ENCODE measurements at places on chromosomes 5 and 9. TPM values are rescaled to one million over a fixed set of nuclear protein-coding genes. Genes with fewer than 3 reads are reported as not detected.

The CD74 gene
- total RNA-seq, result 759 TPM

GRCh38 chr5:19978476-19978875, 9.5 kb downstream of the CDH18 start:
- H3K4me1 ChIP-seq, result no peaks in the 10 kb centered on the region
- no peak overlapping the region for H3K4me3 ChIP-seq
- no peak overlapping the region for H3K27ac ChIP-seq
- no peaks in the 10 kb centered on the region for H3K36me3 ChIP-seq

The SPINK6 gene
- not detected for total RNA-seq

DNA sequence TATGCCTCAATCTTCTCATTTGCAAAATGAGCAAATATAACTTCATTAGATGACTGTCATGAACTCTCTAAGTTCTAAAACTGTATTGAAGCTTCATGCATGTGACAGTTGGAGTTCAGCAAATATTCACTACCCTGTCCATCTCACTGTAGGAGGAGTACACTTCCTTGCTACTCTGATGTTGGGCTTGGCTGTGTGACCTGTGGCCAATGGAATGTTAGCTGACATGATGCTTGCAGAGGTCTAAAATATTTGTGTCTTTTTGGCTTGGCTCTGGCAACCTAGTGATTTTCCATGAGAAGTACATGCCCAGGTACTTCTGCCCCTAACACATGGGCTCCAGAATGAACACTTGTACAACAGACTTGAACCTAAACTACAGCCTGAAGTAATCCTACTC, 203.1 kb upstream of the ANKH start:
- no peaks in the 10 kb centered on the region for H3K27me3 ChIP-seq
- H3K4me3 ChIP-seq, result no peak overlapping the region
- DNase-seq, result no peak
- H3K4me1 ChIP-seq, result no peaks in the 10 kb centered on the region

The PCDHA1 gene
- total RNA-seq, result not detected

The PALM2AKAP2 gene
- total RNA-seq, result 1.9 TPM

DNA sequence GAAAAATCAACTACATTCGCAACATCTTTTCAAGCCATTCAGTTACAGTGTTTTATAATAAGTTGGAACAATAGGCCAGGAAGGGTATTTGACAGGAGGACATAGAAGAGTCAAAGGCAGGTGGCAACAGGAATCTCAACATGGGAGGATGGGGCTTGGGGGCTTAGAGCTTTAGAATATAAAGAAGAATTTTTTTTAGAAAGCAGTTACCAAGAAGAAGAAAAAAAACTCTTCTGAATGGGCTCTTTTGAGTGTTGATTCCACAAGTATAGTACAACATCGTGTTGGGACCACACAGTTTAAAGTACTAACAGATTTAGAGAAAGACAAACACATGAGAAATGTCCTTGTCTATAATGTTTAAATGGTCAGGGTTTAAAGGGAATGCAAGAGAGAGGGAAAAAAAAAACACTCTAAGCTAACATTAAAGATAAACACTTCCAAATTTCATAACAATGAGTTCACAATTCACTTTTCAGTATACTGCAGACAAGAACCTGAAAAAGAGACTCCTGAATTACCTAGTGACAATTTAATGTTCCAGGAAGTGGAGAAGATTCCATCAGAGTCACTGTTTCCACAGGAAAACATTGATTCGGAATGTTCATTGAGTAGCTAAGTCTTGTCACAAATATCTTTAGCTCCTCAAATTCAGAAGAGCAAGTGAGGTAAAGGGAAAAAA, 282.3 kb downstream of the DEPDC1B start:
- H3K36me3 ChIP-seq, result no peaks in the 10 kb centered on the region
- DNase-seq, result no peak
- no peaks in the 10 kb centered on the region for H3K27me3 ChIP-seq
- no peaks in the 10 kb centered on the region for H3K4me1 ChIP-seq
- H3K27ac ChIP-seq, result no peak overlapping the region

DNA sequence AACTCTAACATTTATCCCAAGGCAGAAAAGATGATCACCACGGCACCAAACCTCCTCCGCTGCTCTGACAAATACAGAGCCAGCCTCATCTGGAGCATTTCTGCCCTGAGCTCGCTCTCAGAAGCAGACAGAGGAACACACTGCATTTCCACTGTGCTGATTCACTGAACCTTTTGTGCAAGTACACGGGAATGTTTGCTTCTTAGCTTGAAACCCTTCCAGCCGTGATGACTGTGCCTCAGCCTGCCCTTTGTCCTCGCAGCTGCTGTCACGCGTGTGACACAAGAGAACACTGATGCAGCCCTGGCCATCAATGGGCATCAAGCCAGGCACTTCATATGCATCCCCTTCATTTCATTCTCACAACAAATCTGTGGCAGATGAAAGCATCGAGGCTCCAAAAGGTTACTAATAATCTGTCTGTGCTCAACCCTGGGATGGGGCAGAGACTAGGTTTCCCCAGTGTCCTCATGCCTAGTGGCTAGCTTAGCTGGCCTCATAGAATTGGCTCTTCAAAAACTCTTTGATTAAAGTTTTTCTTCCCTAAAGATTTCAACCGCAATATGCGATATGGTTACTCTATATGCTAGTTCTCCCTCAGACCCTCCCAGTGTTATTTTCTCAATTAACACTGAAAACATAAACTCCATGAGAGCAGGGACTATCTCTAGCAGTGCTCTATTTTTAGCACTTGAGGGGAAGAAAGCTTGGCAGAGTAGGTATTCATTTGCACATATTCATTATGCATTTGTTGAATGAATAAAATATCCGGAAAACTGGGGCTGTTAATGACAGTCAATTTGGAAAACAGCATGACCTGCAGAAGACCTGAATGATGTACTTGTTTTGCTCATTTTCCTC, 7.3 kb downstream of the CDC14B start:
- H3K4me3 ChIP-seq, result no peak overlapping the region
- no peaks in the 10 kb centered on the region for H3K36me3 ChIP-seq
- H3K27ac ChIP-seq, result peak overlapping the region; percentile 47
- DNase-seq, result peak; percentile 79
- no peaks in the 10 kb centered on the region for H3K27me3 ChIP-seq
- peaks cover 3% of the 10 kb centered on the region for H3K4me1 ChIP-seq

All from Peyer's patch (tissue), 4 donors.